ENCODE measurements at places on chromosomes 6 and 20.

- no peak for DNase-seq
Measured at GRCh38 chr6:17012421-17013225, 89.2 kb upstream of the STMND1 start.

- no peak for DNase-seq
Measured at GRCh38 chr6:88374553-88374952, 208.4 kb upstream of the CNR1 start.

GRCh38 chr6:49906526-49906925 lies 40.2 kb upstream of the CRISP1 start:
- no peak for DNase-seq

DNA sequence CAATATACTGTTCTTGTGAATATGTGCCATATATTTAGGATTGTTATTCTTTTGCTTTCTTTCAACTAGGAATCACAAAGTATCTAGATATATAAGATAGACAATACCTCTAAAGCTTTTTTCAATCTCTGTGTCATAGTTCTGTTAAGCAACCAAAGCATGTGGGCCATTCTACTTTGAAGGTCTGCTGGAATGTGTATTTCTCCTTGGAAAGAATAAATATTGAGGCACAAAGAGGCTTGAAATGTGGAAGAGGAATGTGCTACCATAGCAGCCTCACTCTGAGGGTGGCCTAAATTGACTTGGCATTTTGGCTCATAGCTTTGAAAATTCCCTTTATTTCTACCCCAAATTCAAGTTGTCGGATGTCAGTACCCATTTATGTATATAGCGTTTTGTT lies 488.5 kb upstream of the MAN1A1 start:
- no peak for DNase-seq

DNA sequence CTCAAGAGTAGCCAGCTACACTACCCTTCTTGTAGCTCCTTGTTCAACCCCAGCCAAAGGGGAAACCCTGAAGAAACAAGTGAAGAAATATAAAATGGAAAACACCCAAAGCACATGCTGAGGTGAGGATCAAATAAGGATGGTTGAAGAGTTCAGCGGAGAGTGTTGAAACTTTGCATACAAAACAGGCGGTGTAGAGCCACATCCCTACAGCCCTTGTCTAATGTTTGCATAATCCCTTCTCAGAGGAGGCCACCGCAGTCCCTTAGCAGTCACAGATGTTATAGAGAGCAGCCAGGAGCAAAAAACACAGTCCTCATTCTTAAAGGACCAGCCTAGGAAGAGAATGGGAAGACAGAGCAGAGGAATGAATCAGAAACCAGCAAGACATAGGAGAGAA lies 350.7 kb upstream of the SASH1 start:
- no peak for DNase-seq

DNA sequence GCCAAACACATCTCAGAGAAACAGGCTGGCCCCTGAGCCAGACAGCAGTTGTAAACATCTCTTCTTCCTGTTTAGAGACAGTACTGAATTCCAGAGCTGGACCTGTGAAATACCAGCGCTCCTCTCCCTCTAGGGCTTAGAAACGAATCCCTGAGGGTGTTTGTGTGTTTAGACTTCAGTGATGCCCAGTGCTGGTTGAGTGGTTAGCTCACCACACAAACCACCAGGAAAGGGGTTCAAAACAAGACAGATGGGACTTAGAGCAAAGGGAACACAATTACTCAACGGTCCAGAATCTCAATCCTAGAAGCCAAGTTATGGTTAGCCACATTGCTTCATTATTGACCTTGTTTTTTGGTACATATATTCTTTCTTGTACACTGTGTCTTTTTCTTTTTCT lies 108.7 kb upstream of the TMEM170B start:
- no peak for DNase-seq

GRCh38 chr6:36986704-36987047 lies 680 bp upstream of the MTCH1 start:
- DNase-seq = no peak

DNA sequence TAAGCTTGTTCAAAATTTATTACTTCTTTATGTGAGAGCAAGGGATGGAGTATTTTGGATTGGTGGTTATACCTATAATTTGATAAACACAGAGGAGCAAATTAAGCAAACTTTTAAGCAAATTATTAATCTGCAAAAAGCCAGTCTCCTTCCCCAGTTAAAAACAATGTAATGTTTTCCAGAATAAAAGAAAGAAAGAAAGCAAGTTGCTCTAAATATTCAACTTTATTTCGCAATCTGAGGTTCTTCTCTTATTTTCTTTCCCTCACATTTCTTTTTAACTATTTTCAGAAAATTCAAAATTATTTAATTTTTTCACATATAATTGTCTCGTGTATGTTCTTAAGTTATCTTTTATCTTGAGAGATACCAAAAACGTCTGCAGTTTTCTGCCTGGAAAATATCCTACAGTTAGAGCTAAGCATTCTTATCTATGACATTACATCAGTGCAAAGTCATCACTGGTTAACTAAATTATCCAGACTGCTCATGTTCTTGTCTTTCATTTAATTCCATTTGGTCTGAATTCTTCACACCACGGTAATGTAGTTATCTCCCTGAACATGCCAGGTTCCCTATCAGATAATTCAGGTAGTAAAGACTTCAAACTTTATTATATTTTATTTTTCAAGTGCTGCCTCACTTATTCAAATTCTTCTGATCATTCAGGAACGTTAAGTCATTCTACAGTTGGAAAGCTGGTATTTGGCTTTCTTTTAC lies 3.3 kb upstream of the CNKSR3 start:
- DNase-seq = no peak

DNA sequence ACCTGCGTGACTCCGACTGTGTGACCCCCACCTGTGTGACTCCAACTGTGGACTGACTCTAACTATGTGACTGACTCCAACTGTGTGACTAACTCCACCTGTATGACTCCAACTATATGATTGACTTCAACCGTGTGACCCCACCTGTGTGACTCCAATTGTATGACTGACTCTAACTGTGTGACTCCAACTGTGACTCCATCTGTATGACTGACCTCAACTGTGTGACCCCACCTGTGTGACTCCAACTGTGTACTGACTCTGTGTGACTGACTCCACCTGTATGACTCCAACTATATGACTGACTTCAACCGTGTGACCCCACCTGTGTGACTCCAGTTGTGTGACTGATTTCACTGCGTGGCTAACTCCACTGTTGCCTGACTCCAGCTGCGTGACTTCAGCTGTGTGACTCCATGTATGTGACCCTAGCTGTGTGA lies 38.6 kb downstream of the SYNJ2 start:
- DNase-seq = no peak

DNA sequence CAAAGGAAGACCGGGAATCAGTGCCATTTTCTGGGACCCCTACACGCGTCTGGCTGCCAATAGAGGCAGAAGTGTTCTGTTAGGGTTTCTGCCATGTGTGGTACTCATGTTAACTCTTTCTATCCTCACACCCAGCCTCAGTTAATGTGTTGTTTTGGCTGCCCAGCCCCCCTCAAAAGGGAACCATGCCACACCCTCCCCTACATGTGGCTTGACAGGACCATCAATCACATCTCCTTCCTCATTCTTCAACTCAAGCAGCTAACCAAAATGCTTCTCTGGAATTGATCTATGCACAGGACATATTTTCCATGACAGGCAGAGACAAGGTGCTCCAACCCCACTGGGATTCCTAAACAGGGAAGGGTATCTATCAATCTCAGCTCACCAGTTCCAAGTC lies 22.0 kb downstream of the AHCY start:
- DNase-seq = no peak

- DNase-seq = no peak
Measured at GRCh38 chr20:57199656-57200405, 66.6 kb downstream of the BMP7 start.

GRCh38 chr6:12241493-12242175 lies 48.5 kb upstream of the EDN1 start:
- DNase-seq = no peak

GRCh38 chr6:56660381-56660730 lies 17.7 kb upstream of the DST start:
- DNase-seq = no peak
